ENCODE measurements at places on chromosomes 16 and 17.

DNA sequence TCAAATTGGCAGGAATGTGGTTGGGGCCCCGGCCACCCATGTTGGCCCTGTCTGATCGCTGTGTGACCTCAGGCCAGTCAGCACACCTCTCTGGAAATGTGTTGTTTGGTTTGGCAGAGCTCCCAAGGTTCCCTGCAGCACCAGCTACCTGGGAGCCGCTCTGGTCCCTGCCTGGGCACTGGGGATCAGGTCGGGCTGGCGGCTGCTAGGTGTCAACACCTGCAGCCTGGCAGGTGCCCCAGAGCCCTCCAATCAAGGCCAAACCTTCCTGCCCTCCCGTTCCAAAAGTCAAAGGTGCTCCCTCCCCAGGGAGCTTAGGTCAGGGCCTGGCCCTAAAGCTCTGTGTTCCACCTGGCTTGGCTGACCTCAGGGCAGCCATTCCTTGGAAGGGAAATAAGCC is 55.9 kb downstream of the ZDHHC7 start:
- DNase-seq = no peak

DNA sequence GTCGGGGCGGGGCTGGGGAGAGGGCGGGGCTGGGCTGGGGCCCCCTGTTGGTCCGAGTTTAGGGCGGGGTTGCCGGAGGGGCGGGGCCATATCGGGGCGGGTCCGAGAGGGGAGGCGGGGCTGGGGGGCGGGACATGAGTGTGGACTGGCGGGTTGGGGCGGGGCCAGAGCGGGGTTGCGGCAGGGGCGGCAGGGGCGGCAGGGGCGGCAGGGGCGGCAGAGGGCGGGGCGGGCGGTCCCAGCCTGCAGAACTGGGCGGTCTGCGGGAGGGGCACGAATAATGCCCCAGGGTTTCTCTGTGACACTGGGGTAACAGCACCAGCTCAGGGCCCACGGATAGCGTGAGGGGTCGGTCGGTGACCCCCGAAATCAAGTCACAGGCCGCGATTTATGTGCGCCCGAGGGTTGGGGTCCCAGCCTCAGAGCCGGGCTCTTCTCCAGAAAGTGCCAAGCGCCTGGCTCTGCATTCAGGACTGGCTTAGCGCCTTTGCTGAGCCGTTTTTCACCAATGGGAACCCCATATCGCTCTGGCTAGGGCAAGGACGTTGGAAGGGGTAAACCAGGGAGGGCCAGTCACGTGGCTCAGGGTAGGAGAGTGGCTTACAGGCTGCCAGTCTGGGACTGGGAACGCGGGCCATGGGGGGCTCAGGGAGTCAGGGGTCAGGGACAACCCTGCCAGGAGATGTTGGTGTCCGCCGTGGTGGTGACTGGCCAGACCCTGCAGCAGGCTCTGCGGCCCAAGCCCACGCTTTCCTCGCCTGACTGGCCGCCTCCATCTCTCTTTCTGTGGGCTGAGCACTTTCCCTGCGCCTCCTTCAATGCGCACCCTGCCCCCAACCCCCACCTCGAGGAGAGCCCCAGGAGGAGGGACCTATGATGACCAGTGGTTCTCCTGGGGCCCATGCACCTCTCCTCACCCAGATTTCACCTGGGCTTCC is 1.2 kb upstream of the METTL26 start:
- peak; percentile 73 for DNase-seq

DNA sequence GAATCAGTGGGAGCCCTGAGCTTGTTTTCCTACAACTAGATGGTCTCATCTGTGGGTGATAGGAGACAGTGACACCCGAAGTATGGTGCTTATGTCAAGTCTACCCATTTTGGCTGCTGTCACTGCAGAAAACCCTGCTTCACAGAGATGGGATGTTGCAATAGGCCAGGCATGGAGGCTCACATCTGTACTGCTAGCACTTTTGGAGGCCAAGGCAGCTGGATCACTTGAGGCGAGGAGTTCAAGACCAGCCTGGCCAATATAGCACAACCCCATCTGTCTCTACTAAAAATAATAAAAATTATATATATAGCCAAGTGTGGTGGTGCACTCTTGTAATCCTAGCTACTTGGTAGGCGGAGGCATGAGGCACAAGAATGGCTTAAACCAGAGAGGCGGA is 2.3 kb upstream of the HERPUD1 start:
- DNase-seq = no peak

GRCh38 chr17:18166894-18167293 is 16.7 kb upstream of the ALKBH5 start:
- DNase-seq = no peak

GRCh38 chr16:18072161-18072560 is 264.4 kb downstream of the NPIPA8 start:
- DNase-seq = no peak

DNA sequence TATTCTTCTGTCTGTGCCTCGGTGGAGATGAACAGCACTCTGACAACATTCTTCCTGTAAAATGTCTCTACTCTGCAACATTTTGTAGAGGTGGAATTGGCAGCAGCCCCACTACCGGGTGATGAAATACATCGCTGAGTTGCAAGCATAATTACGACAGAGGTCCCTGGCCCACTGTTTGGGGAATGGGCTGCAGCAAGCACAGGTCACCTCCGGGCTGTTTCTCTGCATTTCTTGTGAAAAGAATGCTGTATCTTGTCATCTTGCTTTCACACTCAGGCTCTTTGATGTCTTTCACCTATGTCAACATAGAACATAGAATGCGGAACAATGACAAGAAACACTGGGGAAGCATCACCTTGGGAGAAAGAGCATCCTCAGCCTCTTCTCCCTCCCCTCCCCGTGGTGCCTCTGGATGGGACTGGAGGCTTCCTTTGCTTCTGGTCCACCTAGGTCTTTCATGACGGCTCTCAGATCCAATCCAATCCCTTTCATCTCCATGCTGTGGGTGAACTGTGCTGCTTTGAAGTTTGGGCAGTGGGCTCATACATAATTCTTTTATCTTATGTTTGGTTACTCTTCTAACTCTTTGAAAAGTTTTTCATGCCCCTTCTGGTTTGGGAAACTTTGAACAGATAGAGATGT is 265.0 kb downstream of the PHKB start:
- DNase-seq = no peak

DNA sequence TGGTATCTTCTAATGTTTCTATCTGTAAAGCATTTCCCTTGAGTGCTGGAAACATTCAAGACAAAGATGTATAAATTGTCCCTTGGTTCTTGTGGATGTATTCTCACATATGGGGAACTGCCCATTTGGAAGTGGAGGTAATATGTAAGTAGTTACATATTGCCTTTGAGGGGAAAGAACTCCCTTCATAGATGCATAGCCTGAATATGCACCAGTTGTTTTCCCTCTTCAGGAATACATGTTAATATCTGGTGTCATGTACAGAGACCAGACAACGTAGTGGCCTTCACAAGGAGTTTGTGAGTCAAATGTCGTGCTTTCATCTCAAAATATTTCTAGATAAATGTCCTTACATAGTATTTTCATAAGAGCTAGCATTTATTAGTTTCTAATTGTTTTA is 213.5 kb downstream of the BCAS3 start:
- no peak for DNase-seq

- peak; percentile 21 for DNase-seq
Measured at GRCh38 chr17:18039535-18040260, 490 bp downstream of the GID4 start.

DNA sequence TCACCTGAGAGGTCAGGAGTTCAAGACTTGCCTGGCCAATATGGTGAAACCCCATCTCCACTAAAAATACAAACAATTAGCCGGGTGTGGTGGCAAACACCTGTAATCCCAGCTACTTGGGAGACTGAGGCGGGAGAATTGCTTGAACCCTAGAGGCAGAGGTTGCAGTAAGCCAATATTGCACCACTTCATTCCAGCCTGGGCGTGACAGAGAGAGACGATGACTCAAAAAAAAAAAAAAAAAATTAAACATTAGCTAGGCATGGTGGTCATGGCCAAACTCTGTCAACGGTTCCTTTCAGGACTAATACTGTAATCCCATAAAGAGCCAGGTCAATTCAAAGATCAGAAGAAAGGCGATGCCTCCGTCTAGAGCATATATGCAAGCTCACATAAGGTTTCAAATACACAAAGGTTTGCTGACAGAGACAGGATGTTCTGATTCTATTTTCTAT is 2.4 kb downstream of the RNF157 start:
- DNase-seq = no peak

GRCh38 chr16:75620326-75621169 is 2.5 kb downstream of the ADAT1 start:
- no peak for DNase-seq

GRCh38 chr17:36149296-36149820 is 27.1 kb downstream of the TBC1D3B start:
- DNase-seq = no peak

- no peak for DNase-seq
Measured at GRCh38 chr16:48607056-48607825, 2.7 kb downstream of the N4BP1 start.

DNA sequence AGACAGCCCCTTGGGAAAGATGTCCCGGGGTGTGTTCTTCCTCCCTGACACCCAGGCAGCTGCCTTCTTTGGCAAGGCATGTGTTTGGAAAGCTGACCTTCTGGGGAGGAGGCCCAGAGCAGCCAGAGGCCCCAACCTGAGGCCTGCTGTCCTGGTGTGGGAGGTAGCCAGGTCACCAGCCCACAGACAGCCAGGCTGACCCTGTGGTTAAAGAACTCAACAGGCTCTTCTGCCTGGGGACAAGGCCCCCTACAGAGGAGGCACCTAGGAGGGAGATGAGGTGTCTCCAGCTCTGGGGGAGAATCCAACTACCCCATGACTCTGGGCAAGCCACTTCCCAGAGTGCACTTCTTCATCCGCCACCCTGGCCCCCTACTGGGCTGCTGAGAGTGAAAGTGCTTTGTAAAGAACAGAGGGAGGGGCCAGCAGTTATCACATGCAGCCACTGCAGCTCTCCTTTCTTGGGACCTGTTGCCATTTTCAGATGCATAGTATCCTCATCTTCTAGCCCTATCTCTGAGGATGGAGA is 13.1 kb upstream of the SREBF1 start:
- DNase-seq = peak; percentile 45

- no peak for DNase-seq
Measured at GRCh38 chr16:67386861-67387455, 6.3 kb downstream of the TPPP3 start.

- no peak for DNase-seq
Measured at GRCh38 chr17:69012895-69013805, 47.6 kb downstream of the ABCA9 start.

GRCh38 chr16:89409161-89409711 is 81.1 kb downstream of the ANKRD11 start:
- DNase-seq = peak; percentile 41

- no peak for DNase-seq
Measured at GRCh38 chr16:50501986-50502615, 46.1 kb upstream of the NKD1 start.

- DNase-seq = no peak
Measured at GRCh38 chr17:48438516-48439061, 8.6 kb upstream of the SKAP1 start.
